ENCODE measurements at places on chromosomes 4 and X. TPM values are rescaled to one million over a fixed set of nuclear protein-coding genes. Genes with fewer than 3 reads are reported as not detected.

DNA sequence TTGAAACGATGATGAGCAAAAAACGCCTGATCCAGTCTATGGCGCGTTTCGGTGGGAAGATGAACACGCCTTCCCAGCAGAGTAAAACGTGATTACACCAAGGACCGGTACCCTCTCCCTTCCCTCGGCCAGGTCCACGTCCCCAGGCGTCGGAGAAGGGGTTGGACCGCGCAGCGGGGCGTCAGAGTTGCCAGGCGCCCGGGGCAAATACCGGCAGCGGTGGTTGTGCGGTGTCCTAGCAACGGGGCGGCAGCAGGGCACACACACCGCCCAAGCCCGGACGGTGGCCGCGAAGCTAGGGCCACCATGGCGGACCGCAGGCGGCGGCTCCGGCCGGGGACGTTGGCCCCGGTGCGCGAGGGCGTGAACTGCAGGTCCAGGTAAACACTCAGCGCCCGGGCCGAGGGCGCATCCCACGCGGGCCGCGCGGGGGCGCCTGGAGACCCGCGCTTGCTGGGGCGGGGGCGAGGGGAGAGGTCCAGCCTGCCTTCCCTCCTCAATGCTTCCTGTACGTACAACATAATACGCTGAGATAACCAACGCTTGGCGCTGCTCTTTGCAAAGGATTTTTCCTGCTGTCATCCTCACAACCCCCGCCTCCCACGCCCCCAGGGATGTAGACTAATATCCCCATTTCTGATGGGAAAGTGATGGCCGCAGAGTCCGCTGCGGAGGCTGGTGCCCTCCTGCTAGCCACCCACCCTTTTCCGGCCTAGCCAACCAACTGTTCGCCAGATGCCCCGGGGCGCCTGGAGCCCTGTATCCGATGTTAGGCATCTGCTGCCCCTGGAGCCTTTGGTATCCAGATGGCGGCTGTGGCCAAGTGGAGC lies at the start of gene FAM47E:
Gene FAM47E (plus strand): TSS at position 281 of the 830 bp plus-strand sequence. CDS start 26 bp downstream, at position 307.
- H3K36me3 ChIP-seq = no peaks in the 10 kb centered on the region
- DNase-seq = peak; percentile 61
- peaks cover 8% of the 10 kb centered on the region for H3K4me1 ChIP-seq
- no peaks in the 10 kb centered on the region for H3K27me3 ChIP-seq

Gene NUDT10
- total RNA-seq = 0.22 TPM

Gene SMIM10L2A
- total RNA-seq = 0.73 TPM

DNA sequence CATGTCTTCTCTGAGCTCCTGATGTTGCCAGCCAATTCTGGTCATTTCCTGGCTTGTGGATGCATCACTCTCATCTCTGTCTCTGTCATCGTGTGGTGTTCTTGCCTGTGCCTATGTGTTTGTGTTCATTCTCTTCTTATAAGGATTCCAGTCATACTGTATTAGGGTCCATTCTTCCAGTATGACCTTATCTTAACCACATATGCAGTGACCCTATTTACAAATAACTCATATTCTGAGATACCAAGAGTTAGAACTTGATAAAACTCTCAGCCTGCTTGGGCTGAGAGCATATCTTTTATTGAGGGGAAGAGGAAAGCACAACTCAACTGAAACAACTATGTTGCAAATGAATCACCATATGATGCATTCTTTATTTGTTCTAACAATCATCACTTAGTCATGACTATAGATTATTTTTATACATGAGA lies 189.0 kb upstream of the ANXA10 start:
- no peaks in the 10 kb centered on the region for H3K36me3 ChIP-seq
- H3K27ac ChIP-seq = peak overlapping the region; percentile 84
- peaks cover 18% of the 10 kb centered on the region for H3K4me1 ChIP-seq
- no peaks in the 10 kb centered on the region for H3K27me3 ChIP-seq

Data from PC-3 (cell line).